Mesothelial cell of epicardium (in vitro differentiated cells): ENCODE measurements at places on chromosomes 7 and 10.
A peak's percentile ranks its signal among the peaks of the same experiment; 100 is the strongest.

- H3K4me1 ChIP-seq: peaks cover 60% of the 10 kb centered on the region
- H3K27me3 ChIP-seq: no peaks in the 10 kb centered on the region
- H3K4me3 ChIP-seq: no peak overlapping the region
- DNase-seq: no peak
These were observed 437.7 kb downstream of the RPS24 start for GRCh38 chr10:78471326-78471722.

- H3K36me3 ChIP-seq: no peaks in the 10 kb centered on the region
- H3K27me3 ChIP-seq: no peaks in the 10 kb centered on the region
- no peak overlapping the region for H3K27ac ChIP-seq
- H3K4me3 ChIP-seq: no peak overlapping the region
These were observed 64.1 kb downstream of the MGAM2 start for GRCh38 chr7:142175594-142175993.

- H3K36me3 ChIP-seq: no peaks in the 10 kb centered on the region
- no peaks in the 10 kb centered on the region for H3K27me3 ChIP-seq
- H3K4me3 ChIP-seq: no peak overlapping the region
- H3K4me1 ChIP-seq: peaks cover 8% of the 10 kb centered on the region
- no peak overlapping the region for H3K27ac ChIP-seq
These were observed 154.8 kb downstream of the LRRC4 start for GRCh38 chr7:127876393-127876792.

GRCh38 chr7:112266595-112267270 is 60.2 kb downstream of the ZNF277 start:
- no peaks in the 10 kb centered on the region for H3K36me3 ChIP-seq
- H3K4me1 ChIP-seq: peaks cover 37% of the 10 kb centered on the region

DNA sequence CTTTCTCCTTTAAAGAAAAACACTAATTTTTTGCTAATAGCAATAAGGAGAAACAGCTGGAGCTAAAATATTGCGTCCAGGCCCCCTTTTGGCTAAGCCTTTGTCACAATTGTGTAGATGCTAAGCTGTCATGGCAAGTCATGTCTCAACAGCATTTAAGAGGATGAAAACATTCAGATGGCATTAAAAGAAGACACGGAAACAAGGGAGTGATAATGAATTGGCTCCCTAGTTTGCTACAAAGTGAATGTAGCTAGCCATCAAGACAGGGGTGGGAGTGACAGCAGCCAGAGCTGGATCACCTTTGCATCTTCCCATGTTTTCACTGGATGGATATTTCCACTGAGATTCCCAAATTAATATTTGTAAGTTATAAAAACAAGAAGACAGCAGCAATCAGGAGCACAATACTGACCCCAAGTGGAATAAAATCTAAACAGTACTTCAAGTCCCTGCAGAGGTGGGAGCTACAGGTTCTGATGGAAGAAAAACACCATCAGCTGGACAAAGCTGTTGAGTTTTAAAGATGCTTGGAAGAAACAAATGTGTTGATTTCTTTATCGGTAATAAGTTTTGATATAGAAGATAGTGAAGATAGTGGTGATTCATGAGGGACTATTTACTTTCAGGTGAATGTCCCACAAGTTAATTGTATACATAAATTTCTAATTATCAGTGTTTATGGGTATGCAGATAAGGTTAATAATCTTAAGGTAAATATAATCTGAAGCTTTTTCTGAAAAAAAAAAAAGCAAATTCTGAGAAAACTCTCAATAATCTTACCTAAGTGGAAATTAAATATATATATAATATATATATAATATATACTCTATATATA is 129.4 kb downstream of the SLC16A9 start:
- no peaks in the 10 kb centered on the region for H3K4me1 ChIP-seq
- no peaks in the 10 kb centered on the region for H3K36me3 ChIP-seq
- no peak for DNase-seq
- H3K27me3 ChIP-seq: peaks cover 4% of the 10 kb centered on the region

DNA sequence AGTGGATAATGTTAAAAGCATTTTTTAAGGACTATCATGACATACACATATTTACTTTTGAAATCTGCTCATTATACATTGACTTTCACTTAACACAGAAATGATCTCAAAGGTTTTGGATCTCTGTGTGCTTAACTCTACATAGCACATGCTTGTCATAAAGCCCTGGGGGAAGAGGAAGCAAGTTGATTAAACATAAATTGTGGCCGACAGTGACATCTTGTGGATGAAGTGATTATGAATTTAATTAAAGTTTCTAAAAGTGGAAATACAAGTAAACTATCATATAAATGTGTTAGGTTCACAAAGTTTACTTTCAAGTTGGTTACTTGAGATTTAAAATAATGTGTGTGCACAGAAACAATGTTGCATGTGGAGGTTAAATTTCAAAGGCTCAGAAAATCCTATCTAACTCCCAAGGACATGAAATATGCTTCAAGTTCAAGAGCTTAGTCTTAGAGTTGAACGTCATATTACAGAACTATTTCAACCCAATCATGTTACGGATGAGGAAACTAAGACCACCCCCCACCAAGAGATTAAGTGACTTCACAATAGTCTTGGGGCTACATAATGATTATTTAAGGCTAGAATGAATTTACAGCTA is 1247.8 kb downstream of the GATA3 start:
- H3K4me1 ChIP-seq: peaks cover 11% of the 10 kb centered on the region
- H3K27ac ChIP-seq: no peak overlapping the region
- H3K4me3 ChIP-seq: no peak overlapping the region
- no peak for DNase-seq
- no peaks in the 10 kb centered on the region for H3K36me3 ChIP-seq

DNA sequence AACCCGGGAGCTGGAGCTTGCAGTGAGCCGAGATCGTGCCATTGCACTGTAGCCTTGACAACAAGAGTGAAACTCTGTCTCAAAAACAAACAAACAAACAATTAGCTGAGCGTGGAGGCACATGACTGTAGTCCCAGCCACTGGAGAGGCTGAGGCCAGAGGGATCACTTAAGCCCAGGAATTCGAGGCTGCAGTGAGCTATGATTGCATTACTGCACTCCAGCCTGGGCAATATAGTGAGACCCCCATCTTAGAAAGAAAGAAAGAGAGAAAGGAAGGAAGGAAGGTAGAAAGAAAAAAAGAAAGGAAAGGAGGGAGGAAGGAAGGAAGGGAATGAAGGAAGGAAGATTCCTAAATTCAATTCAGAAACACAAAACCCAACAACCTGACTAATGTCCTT is 141.3 kb upstream of the TNRC18 start:
- no peak for DNase-seq
- H3K4me3 ChIP-seq: no peak overlapping the region
- no peaks in the 10 kb centered on the region for H3K27me3 ChIP-seq
- H3K4me1 ChIP-seq: peaks cover 22% of the 10 kb centered on the region

DNA sequence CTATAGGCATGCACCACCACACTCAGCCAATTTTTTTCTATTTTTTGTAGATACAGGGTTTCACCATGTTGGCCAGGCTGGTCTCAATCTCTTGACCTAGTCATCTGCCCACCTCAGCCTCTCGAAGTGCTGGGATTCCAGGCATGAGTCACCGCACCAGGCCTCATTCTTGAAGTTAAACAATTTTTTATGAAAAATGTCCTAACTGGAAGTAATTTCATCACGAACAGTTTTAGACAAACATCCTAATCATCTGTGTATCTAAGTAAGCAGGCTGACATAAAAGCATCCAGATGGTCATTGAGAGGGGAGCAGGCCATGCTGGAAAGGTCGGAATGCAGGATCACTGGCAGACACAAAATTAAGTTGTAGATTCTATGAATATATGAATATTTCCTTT is 269.1 kb downstream of the ZMYND11 start:
- peaks cover 65% of the 10 kb centered on the region for H3K36me3 ChIP-seq
- no peak overlapping the region for H3K27ac ChIP-seq
- no peaks in the 10 kb centered on the region for H3K27me3 ChIP-seq
- DNase-seq: no peak
- peaks cover 6% of the 10 kb centered on the region for H3K4me1 ChIP-seq
- H3K4me3 ChIP-seq: no peak overlapping the region

DNA sequence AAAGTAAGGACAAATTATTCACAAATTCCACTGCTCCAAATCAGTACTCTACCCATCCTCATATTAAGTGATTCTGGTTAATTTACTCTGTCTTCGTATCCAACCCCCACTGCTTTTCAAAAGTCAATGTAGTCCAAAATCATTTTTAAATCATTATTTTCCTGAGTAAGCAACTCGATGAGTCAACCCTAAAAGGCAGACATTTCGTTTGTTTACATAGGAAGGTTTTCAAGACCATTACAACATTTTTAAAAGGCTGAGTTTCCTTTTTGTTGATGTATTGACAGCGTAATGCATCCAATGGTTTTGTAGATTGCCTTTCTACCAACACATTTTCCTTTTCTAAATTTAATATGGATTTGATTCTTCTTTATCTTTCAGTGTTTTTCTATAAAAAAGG is 523.0 kb upstream of the ANKRD30A start:
- no peaks in the 10 kb centered on the region for H3K27me3 ChIP-seq
- no peak overlapping the region for H3K4me3 ChIP-seq
- H3K36me3 ChIP-seq: no peaks in the 10 kb centered on the region

DNA sequence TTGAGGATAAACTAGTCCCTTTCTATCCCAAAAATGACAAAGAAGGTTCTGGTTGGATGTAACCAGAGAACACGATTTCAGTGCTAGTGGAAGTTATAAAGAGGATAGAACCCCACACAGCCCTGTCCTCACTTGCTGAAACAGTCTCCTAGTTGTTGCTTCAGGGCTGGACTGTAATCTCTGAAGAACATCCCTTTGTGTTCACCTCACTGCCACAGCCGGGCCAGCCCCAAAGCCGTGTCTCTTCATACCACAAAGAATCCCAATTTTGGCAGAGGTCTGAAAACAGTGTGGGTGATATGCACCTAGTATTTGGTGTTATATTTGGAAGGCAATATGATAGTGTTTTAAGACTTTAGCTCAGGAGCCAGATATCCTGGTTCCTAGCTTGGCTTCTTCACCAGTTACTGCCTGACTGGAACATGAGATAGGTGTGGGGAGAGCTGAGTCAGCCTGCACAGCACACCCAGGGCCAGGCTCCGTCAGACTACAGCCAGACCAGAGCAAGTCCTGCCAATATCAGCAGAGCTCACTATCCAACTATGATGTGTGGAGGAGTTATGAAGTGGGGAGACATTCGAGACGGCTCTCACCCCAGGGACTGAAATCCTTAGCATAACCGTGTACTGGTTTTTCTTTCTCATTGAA is 21.2 kb downstream of the CYP3A4 start:
- DNase-seq: no peak
- peak overlapping the region; percentile 48 for H3K27ac ChIP-seq
- no peaks in the 10 kb centered on the region for H3K36me3 ChIP-seq
- no peak overlapping the region for H3K4me3 ChIP-seq
- H3K27me3 ChIP-seq: no peaks in the 10 kb centered on the region

DNA sequence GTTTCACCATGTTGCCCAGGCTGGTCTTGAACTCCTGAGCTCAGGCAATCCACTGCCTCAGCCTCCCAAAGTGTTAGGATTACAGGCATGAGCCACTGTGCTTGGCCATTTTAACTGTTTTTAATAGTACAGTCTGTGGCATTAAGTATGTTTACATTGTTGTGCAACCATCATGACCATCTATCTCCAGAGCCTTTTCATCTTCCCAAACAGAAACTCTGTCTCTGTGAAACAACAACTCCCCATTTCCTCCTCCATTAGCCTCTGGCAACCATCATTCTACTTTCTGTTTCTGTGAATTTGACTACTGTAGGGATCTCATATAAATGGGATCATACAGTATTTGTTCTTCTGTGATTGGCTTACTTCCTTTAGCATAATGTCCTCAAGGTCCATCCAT is 48.3 kb upstream of the SEPHS1 start:
- peaks cover 12% of the 10 kb centered on the region for H3K27me3 ChIP-seq
- H3K36me3 ChIP-seq: no peaks in the 10 kb centered on the region
- H3K27ac ChIP-seq: no peak overlapping the region

- peaks cover 2% of the 10 kb centered on the region for H3K36me3 ChIP-seq
- no peaks in the 10 kb centered on the region for H3K27me3 ChIP-seq
- DNase-seq: no peak
- H3K27ac ChIP-seq: peak overlapping the region; percentile 71
- H3K4me1 ChIP-seq: peaks cover 25% of the 10 kb centered on the region
- no peak overlapping the region for H3K4me3 ChIP-seq
These were observed 712.1 kb downstream of the PARD3 start for GRCh38 chr10:34102893-34103506.

GRCh38 chr7:30760514-30761213 is 8.7 kb downstream of the INMT start:
- H3K27ac ChIP-seq: no peak overlapping the region
- no peak for DNase-seq
- H3K4me3 ChIP-seq: no peak overlapping the region
- no peaks in the 10 kb centered on the region for H3K36me3 ChIP-seq
- H3K27me3 ChIP-seq: no peaks in the 10 kb centered on the region

DNA sequence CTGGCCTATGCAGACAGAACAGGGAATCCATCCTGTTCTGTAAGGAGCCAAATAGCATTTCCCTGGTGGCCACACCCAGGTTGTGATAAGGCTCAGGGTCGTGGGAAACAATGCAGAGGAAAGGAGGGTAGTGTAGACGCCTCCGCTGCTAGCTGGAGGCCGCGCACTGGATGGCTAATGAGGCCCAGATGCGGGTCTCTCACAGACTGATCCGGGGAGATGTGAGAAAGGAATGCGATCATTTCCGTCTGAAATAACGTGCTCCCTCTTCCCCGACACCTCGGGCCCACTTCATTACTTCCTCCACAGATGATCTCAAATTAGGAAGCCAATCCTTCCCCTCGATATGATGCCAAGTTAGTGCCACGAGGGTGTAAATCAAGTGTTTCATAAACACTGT is 203.3 kb downstream of the TAX1BP1 start:
- H3K27ac ChIP-seq: no peak overlapping the region
- peaks cover 2% of the 10 kb centered on the region for H3K36me3 ChIP-seq
- H3K27me3 ChIP-seq: no peaks in the 10 kb centered on the region
- peaks cover 9% of the 10 kb centered on the region for H3K4me1 ChIP-seq
- no peak overlapping the region for H3K4me3 ChIP-seq

- no peak overlapping the region for H3K4me3 ChIP-seq
- no peaks in the 10 kb centered on the region for H3K4me1 ChIP-seq
- H3K27me3 ChIP-seq: peaks cover 12% of the 10 kb centered on the region
- DNase-seq: no peak
These were observed 428.9 kb upstream of the AUTS2 start for GRCh38 chr7:69169386-69169785.

DNA sequence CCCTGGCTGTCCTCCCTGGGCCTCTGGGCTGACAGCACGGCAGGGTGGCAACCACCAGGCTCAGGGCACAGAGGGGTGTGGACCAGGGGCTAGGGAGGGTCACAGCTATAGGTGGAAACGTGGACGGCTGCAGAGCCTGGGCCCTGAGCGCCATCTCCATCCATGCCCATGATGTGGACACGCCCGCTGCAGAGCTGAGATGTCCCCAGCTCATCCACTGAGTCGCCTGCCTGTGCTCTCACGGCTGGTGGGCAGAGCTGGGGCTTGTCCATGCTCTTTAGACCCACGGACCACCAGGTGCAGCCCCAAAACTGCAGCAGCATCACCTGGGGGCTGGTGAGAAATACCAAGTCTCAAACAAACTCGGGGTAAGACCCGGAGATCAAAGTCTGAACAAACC is 16.1 kb downstream of the TECPR1 start:
- H3K4me3 ChIP-seq: no peak overlapping the region
- H3K27me3 ChIP-seq: no peaks in the 10 kb centered on the region
- H3K27ac ChIP-seq: no peak overlapping the region
- DNase-seq: no peak
- no peaks in the 10 kb centered on the region for H3K4me1 ChIP-seq
